Aorta (tissue), 5 donors: ENCODE measurements at places on chromosomes 5 and 9. TPM values are rescaled to one million over a fixed set of nuclear protein-coding genes. Genes with fewer than 3 reads are reported as not detected.

Gene ZNG1F
- 4.0 TPM for total RNA-seq

Gene CARD9
- total RNA-seq = 2.6 TPM

Gene SOHLH1
- total RNA-seq = not detected

DNA sequence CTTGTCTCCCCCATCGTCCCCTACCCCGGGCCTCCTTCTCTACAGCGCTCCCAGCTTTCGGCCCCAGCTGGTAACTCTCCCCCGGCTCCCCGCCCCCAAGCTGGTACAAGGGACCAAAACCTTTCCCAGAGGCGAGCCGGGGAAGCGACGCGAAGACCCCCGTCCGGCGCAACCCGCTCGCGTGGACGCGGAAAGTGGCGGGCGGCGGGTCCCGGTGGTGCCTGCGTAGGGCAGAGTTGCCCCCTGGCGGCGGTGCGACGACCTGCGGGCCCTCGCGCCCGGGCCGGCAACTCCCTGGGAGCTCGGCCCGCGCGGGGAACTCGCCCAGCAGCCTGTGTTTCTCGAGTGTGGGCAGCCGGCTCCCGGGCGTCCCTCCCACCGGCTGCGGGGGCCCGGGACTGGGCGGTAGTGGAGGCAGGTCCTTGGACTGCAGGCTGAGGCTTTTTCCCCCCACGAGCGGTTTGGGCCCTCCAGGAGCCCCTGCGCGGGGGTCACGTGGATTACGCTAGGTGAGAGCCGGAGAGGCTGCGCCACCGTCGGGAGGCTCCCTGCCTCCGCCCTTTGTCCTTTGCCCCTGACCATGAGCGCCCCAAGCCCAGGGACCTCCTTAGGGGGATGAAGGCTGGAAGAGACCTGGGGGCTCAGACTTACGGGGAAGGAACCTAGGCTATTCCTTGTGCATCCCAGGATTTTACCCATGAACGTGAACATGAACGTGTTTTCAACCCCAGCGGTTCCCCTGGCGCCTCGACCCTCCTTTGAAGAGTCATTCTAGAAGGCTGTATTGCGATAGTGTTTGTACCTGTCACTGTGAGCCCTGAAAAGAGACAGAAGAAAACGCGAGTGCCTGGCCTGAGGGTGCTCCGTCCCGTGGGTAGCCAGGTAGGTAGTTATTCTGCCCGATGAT lies 2.9 kb upstream of the FOXD1 start:
- DNase-seq = peak; percentile 92

GRCh38 chr5:685262-686171 lies 7.6 kb downstream of the TPPP start:
- DNase-seq = peak; percentile 62

- no peak for DNase-seq
These were observed 86.3 kb upstream of the MELK start for GRCh38 chr9:36486329-36486932.
